ENCODE measurements at places on chromosomes 1 and 21.

- peak; percentile 89 for DNase-seq
Measured at GRCh38 chr1:35499652-35500176, 57.5 kb downstream of the KIAA0319L start.

- DNase-seq: no peak
Measured at GRCh38 chr1:183711741-183712361, 58.7 kb upstream of the APOBEC4 start.

DNA sequence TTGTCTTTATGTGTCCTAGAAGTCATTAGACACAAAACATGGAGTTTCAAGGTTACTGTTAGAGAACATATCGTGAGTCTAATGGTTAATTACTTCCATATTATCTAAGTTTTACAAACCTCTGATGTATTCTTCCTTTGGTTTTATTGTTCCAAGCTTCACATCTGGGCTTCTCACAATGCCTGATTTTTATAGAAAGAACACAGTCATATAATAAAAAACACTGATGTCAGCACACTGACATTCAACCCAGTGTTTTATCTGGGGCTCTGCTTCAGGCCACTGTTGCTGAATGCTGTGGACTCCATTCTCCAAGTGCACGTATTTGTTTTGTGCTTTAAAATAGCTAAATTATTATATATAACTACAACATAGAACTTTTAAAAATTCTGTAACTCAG, 232.9 kb downstream of the SMYD3 start:
- DNase-seq: no peak

- no peak for DNase-seq
Measured at GRCh38 chr1:19922015-19922688, 1.3 kb downstream of the PLA2G2E start.

GRCh38 chr1:226826479-226827261, 43.7 kb upstream of the PSEN2 start:
- DNase-seq: no peak

GRCh38 chr1:79150576-79150975, 144.0 kb upstream of the ADGRL4 start:
- DNase-seq: no peak

DNA sequence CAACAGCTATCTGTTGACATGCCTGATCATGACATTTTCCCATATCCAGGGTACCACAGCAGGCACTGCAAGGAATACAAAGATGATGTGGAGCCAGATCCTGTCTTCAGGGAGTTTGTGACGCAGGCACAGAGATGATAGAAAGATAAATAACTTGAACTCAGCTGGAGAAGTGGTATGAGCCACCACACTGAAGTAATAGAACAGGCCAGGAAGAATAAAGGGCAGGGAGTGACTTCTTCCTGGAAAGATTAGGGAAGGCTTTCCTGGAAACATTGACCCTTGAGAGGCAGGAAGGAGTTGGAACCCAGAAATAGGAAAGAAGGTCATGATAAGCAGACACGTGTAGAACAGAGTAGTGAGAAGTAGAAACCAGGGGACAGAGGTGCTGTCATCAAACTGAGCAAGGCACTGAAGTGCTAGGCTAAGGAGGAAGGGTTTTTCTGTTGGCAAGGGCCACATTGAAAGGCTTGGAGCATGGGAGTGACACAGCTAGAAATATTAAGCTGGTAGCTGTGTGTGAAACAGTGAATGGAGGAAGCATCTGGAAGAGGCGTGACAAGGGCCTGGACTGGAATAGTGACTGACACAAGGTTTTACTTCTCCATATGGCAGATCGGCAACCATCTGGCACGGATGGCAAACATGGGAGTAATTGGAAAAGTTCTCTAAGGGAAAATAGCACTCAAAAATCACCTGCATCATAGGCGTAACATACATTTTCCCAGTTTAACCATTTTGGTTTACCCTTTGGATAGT, 68.4 kb downstream of the AK5 start:
- DNase-seq: no peak

GRCh38 chr1:165734906-165735305, 33.8 kb downstream of the TMCO1 start:
- no peak for DNase-seq

Data from cerebellar cortex (tissue), 1 donor.